ENCODE measurements at places on chromosomes 16 and 17. TPM values are rescaled to one million over a fixed set of nuclear protein-coding genes. Genes with fewer than 3 reads are reported as not detected.

CPNE7 gene
- total RNA-seq, result 2.5 TPM

FCSK gene
- 10.2 TPM for total RNA-seq

LITAFD gene
- not detected for total RNA-seq

C17orf107 gene
- 0.27 TPM for total RNA-seq

INPP5K gene
- total RNA-seq, result 36.5 TPM

CHST6 gene
- 6.5 TPM for total RNA-seq

DNA sequence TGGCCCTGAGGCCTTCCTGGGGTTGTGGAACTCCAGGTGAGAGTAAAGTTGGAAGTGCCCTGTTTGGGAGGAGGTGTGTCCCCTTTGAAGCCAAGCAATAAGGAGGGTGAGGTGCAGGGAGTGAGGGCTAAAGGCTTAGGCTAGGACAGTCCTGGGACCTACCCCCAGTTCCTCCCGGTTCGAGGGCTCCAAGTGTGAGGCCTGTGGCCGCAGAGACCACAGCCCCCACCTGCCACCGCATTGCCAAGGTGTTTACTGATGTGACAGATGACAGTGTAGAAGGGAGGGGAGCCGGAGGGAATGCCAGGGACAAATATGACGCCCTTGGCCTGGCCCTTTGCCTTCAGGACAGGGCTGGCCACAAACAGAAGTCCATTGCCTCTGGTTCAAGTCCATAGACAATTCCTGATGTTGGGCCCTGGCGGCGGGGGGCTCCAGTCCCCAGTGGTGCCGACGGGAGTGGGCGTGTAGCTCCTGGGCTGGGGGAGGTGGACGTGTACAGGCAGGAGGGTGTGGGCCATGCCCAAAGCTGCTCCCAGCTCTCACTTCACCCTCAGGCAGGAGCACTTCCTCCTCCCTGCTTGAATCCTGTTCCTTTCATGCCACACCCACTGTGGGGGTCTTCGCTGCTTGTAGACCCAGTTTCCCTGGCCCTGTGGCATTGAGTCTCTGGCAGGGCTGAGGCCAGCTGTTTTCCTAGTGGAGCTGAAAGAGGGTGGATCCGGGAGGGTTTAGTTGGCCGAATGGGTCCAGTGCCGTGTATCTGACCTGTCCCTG lies 3.2 kb downstream of the ADORA2B start:
- no peak for DNase-seq

DNA sequence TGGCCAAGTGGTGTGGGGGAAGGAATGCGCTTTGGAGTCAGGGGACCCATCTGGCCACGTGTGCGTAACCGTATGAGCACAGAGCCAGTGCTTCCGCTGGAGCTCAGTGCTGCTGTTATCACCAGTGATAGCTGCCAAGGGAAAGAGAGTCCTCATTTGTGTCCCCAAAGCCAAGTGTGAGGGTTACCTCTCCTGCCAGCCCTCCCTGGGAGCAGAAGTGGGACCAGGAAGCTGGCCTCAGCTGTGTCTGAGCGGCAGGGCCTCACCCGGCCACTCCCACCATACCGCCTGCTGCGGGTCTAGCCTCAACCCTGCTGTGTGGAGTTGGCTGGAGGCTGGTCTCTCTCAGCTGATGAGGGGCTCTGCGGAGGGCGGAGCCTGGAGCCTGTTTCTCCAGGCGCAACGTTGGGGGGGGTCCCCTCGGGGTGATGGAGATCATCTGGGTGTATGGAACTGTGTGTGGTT lies 44.5 kb downstream of the MEAK7 start:
- DNase-seq, result no peak

GRCh38 chr17:60442271-60443173 lies 20.2 kb downstream of the CHCT1 start:
- no peak for DNase-seq

- DNase-seq, result no peak
These were observed 19.9 kb downstream of the RPTOR start for GRCh38 chr17:80564545-80564944.

GRCh38 chr16:71689901-71690300 lies 34.6 kb downstream of the PHLPP2 start:
- no peak for DNase-seq

GRCh38 chr17:72710202-72710601 lies 382.3 kb downstream of the SLC39A11 start:
- no peak for DNase-seq

- DNase-seq, result no peak
These were observed 1.1 kb upstream of the KIFC3 start for GRCh38 chr16:57803134-57803990.

- DNase-seq, result no peak
These were observed 52.9 kb downstream of the MMD start for GRCh38 chr17:55368706-55369105.

DNA sequence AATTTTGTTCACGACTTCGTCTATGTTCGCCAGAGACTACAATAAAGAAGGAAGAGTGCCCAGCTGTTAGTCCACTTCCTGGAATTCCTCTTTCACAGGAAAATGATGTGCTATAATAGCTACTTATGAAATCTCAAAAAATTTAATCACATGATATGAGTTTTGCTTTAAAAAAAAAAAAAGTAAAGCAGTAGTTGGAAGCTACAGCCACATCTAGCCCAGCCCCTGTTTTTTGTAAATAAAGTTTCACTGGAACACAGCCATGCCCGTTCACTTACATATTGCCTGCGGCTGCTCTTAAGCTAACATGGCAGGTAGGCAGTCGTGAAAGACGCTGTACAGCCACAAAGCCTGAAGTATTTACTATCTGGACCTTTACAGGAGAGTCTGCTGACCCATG lies 15.3 kb downstream of the VPS53 start:
- no peak for DNase-seq

GRCh38 chr17:40473573-40474365 lies 27.7 kb downstream of the TNS4 start:
- no peak for DNase-seq

DNA sequence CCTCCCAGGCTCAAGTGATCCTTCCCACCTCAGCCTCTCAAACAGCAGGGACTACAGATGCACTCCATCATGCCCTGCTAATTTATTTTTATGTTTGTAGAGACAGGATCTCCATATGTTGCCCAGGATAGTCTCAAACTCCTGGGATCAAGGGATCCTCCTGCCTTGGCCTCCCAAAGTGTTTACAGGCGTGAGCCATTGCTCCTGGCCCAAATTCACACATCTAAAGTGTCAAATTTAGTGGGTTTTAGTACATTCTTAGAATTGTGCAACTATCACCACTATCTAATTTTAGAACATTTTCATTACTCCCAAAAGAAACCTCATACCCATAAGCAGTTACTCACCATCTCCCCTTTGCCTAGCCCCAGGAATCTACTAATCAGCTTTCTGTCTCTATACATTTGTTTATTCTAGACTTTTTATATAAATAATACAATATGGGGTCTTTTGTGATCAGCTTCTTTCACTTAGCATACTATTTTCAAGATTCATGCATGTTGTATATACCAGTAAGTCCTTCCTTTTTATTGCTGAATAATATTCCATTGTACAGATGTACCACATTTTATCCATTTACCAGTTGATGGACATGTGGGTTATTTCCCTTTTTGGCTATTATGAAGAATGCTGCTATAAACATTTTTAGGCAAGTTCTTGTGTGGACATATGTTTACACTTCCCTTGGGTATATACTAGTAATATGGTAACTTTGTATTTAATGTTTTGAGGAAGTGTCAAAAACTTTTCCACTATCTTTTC lies 25.1 kb upstream of the ITGA2B start:
- no peak for DNase-seq

- no peak for DNase-seq
These were observed 11.5 kb upstream of the C17orf113 start for GRCh38 chr17:42061646-42062487.

DNA sequence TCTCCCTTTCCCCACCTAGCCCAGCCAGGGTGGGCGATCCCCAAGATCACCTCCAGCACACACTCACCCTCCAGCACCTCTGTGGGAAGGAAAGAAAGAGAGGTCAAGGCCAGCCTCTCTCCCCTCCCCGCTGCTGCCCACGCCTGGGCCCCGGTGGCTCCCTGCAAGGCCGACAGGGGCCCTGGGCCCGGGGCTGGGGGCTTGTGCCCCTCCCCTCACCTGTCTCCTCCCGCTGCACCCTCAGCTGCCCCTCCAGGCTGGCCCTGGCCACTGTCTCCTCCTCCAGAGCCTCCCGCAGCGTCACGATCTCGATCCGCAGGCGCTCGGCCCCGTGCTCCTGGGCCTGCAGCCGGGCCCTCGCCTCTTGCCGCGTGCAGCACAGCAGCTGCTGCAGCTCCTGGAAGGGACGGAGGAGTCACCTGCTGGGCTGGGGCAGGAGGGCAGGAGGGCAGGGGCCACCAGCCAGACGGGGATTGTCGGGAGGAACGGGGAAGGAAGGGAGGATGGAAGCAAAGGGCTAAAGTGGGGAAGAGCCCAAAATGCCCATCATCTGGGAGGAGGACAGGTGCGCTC lies 19.2 kb downstream of the RABEP2 start:
- no peak for DNase-seq

DNA sequence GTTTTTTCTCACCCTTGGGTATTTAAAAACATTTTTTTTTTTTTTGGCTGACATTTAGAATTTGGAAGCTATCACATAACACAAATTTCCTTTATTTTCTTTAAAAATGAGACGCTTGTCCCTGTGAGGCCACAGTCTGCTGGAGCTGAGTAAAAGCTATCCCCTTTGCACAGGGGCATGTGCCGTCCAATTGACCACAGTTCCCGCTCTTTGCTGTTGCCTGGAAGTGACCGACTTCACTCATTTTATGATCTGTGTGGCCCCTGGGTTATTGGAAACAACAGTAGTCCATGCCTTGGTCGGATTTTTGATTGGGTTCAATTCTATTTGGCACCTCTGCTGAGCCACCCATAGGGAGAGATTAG lies 405.0 kb downstream of the CPPED1 start:
- DNase-seq, result no peak

GRCh38 chr16:26981266-26981938 lies 85.3 kb upstream of the C16orf82 start:
- no peak for DNase-seq

- DNase-seq, result no peak
These were observed 11.5 kb upstream of the TMEM106A start for GRCh38 chr17:43200127-43200526.

Measured in esophagus squamous epithelium (tissue), 5 donors.